ENCODE measurements at places on chromosomes 6 and 20.

- DNase-seq, result no peak
Measured at GRCh38 chr6:95768539-95768938, 191.2 kb downstream of the MANEA start.

DNA sequence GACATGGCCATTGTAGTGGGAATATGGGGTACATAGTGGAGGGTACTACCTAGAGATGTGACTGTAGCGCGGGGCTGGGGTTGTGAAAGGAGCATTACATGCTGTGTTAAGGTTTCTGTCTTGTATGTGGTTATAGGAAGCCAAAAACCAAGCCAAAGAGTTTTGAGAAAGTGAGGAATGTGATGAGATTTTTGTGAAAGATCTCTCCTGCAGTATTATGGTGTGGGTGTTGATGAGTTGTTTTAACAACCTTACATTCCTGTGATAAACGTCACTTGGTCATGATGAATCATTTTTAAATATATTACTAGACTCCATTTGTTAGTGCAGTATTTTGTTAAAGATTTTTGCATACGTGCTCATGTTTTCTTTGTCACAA is 48.9 kb downstream of the ZFAND3 start:
- DNase-seq, result no peak

GRCh38 chr6:158669145-158670035 is 19.5 kb downstream of the SYTL3 start:
- peak; percentile 2 for DNase-seq

DNA sequence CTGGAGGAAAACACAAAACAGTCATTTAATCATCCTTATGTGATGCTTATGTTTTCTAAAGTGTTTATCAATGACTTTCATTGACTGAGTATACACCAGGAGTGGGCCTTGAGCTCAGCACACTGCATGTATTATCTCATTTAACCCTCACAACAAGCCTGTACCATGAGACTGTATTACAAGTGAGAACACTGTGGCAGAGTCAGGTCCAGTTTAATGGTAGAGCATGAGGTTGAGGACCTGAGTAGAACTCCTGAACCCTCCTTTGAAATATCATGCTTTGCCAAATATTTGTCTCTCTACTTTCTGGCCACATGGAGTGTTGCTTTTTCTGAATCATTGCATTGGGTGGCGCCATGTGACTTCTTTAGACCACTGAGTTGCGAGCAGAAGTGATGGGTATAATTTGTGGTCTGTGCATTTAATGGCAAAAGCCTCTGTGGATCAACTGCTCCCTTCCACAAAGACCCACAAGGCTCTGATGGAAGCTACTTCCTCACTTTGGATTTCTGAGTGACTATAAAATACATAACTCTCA is 65.0 kb upstream of the SIRPG start:
- DNase-seq, result no peak

DNA sequence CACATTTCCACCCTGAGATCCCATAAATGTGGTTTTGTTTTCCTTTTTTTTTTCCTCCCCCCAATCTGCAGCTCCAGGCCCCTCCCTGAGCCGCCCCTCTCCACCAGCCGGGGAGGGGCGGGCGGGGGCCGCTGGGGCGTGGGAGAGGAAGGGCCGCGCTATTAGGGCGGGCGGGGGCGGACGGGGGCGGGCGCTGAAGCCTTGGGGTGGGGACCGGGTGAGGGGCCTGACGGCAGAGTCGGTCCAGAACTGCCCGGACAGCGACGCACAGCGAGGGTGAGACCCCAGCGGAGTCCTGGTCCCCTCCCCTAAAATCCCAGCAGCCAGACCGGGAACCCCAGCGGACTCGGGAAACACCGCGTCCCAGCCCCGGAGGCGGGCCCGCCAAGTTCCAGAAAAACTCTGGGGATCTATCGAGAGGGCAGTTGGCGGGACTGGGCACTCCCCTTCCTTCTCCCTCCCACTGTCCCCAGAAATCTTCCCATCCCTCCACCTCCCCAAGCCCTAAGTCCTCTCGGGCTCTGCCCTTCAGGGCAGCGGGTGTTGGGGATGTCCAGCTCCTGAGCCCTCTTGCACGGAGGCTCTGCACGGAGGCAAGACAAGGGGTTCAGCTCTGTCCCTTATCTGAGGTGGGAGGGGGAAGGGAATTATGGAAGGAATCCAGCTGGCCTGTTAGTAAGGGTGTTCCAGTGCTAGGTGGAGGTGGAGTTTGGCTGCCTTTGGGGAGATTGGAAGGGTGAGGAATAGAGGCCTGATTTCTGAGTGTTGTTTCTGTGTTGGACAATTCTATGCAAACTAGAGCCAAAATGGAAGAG is at the start of gene PRICKLE4:
TSS of gene PRICKLE4 (plus strand) at position 232 of the 815 bp plus-strand sequence. CDS start 2,692 bp downstream, outside the sequence.
- peak; percentile 81 for DNase-seq

- DNase-seq, result no peak
Measured at GRCh38 chr6:118908441-118908840, 14.5 kb downstream of the ASF1A start.

- DNase-seq, result no peak
Measured at GRCh38 chr6:161422710-161423680, 149.1 kb upstream of the AGPAT4 start.

DNA sequence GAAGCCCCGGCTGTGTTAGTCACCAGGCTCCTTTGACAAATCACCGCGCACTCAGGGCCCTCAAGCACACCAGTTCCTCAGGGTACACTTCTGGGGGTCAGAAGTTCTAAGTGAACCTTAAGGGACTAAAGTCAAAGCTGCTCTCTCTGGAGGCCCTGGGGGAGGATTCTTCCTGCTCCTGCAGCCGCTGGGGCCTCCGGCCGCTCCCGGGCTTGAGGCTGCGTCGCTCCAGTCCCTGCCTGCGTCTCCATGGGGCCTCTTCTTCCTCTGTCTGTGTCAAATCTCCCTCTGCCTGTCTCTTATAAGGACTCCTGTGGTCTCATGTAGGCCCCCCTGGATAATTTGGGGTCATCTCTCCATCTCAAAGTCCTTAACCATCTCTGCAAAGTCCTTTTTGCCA is 18.1 kb upstream of the GATA5 start:
- DNase-seq, result no peak

DNA sequence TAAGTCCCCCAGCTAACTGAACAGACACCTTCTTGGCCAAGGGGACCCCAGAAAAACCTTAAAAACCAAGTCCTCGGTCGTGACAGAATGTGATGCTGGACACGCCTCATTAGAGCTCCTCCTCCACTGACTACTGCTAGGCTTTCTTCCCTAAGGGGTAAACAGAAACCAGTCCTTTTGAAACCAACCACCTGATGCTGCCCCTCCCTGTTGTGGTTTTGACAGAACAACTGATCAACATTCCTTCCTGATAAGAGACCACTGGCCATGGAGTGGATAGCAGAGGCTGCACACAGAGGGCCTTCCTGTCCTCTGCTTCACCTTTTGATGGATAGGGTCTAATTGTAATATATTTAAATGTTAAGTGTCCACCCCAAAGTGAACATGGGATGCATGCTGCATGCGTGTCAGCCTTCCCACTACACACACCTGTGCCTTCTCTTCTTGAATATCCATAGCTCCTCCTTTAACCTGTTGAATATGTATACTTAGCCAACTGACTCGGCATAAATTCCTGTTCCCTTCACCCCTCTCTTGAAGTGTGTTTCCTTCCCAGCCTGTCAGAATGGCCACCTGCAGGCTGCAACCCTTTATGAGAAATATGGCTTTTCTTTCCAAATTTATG is 27.9 kb upstream of the SLC2A12 start:
- no peak for DNase-seq

GRCh38 chr6:142207265-142207877 is 60.3 kb downstream of the VTA1 start:
- peak; percentile 55 for DNase-seq

GRCh38 chr6:113540466-113540865 is 316.7 kb upstream of the MARCKS start:
- no peak for DNase-seq

DNA sequence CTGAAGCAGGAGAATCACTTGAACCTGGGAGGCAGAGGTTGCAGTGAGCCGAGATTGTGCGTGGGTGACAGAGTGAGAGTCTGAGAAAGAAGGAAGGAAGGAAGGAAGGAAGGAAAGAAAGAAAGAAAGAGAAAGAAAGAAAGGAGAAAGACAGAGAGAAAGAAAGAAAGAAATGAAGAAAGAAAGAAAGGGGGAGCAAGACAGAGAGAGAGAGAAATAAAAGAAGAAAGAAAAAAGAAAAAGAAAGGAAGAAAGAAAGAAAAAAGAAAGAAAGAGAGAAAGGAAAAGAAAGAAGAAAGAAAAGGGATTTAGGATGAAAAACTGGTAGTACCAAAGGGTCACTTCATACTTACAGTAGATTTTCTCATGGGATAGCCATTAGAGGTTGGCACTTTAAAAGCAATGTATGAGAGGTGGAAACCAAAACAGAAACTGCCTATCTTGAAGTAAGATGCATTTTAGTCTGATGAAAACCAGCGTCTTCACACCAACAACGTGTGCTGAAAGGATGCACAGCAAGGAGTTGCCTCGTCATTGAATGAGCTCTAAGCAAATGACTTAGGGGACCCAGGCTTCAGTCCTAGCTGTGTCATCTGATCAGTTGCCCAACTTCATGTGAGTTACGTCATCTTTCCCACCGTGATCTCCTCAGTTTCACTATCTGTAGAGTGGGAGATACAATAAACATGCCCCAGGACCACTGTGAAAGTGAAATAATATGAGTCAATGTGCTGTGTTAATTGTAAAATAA is 133.9 kb upstream of the NEDD9 start:
- DNase-seq, result no peak

- no peak for DNase-seq
Measured at GRCh38 chr6:106866875-106867658, 107.5 kb downstream of the CD24 start.

GRCh38 chr6:130944486-130944885 is 117.3 kb downstream of the SMLR1 start:
- no peak for DNase-seq

Data from aorta (tissue), 5 donors.